Placental pericyte (primary cell): ENCODE measurements at places on chromosomes 5 and 9. TPM values are rescaled to one million over a fixed set of nuclear protein-coding genes. Genes with fewer than 3 reads are reported as not detected.

Gene FYB1
- total RNA-seq = 0.43 TPM in 1 of 2 replicates, not detected in the other

Gene LCN9
- not detected in 2 replicates for total RNA-seq

Gene C5orf63
- total RNA-seq = 3.5 and 3.6 TPM in 2 replicates

Gene C9
- 0.44 TPM in 1 of 2 replicates, not detected in the other for total RNA-seq

Gene PCA3
- total RNA-seq = not detected in 2 replicates

Gene FAM200C
- 2.2 and 3.4 TPM in 2 replicates for total RNA-seq

Gene PLGRKT
- total RNA-seq = 7.4 and 26.2 TPM in 2 replicates

Gene PCDHB3
- total RNA-seq = under 0.01 and 0.29 TPM in 2 replicates

Gene TLX3
- total RNA-seq = not detected in 2 replicates

Gene SPATA31D4
- not detected in 2 replicates for total RNA-seq

Gene PCDHGB1
- 1.8 and 1.9 TPM in 2 replicates for total RNA-seq

Gene ERGIC1
- total RNA-seq = 73.3 and 166 TPM in 2 replicates

Gene PTGER4
- total RNA-seq = 2.2 and 13.0 TPM in 2 replicates
